AG09309 (cell line): ENCODE measurements at places on chromosomes 1 and 21.
A peak's percentile ranks its signal among the peaks of the same experiment; 100 is the strongest.

GRCh38 chr1:203202431-203203245 lies 16.1 kb upstream of the CHI3L1 start:
- peak; percentile 91 for DNase-seq

- DNase-seq = no peak
Observed at GRCh38 chr1:218829097-218829496, 344.6 kb upstream of the LYPLAL1 start.

- no peak for DNase-seq
Observed at GRCh38 chr21:38312822-38313221, 56.0 kb downstream of the KCNJ15 start.

DNA sequence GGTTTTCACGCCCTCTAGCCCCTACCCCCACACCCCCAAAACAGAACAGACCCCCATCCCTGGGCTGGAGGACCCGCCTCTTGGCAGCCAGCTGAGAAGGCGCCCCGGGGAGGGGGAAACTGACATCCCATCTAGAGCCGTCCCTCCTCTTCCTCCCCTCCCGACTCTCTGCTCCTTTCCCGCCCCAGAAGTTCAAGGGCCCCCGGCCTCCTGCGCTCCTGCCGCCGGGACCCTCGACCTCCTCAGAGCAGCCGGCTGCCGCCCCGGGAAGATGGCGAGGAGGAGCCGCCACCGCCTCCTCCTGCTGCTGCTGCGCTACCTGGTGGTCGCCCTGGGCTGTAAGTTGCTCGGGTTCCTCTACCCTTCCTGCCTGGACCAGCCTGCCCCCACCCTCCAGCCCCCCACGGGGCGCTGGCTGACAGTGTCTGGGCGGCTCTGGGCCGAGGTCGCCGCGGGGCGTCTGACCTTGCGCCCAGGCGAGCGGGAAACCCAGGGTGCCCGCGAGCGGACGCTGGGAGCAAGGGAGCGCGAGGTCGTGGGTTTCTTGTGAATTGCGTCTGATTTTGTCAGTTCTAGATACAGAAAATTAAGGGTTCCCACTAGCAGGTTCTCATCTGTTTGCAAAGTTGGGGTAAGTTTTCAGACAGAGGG lies 618 bp downstream of the JAM2 start:
- DNase-seq = no peak

DNA sequence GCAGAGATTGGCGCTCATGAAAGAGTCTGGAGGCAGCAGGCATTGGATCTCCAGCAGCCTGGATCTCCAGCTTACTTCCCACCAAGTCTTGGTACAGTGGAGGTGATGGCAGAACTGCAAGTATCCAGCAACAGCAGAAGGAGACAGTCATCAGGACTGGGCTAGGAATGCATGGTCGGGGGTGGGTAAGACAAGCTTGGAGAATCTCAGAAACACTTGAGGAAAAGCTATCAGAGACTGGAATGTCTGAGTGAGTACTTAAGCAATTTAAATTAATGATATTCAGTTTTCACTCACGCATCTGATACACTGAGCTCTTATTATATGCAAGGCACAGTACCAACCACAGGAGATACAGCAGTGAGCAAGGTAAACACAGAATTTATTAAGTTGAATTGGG lies 9.8 kb downstream of the TMEM35B start:
- DNase-seq = no peak

GRCh38 chr1:72997624-72998023 lies 715.3 kb upstream of the NEGR1 start:
- DNase-seq = no peak

DNA sequence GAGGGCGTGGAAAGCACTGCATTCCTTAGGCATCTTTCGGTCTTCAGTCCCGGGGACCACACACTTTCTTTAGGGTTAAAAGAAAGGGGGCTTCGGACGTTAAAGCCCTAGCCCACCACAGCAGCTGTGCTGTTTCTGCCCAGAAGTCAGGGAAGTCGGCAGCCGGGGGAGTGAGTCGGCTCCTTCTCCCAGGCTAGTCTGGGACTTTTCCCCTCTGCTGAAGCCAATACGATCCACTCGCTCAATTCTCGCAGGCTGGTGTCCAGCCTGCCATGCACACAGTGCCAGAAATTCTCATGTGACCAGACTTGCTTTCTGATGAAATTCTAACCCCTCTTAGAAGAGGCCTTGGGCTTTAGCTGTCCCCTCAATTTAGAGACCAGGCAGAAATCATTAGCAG lies 67.7 kb downstream of the BCAR3 start:
- DNase-seq = no peak

DNA sequence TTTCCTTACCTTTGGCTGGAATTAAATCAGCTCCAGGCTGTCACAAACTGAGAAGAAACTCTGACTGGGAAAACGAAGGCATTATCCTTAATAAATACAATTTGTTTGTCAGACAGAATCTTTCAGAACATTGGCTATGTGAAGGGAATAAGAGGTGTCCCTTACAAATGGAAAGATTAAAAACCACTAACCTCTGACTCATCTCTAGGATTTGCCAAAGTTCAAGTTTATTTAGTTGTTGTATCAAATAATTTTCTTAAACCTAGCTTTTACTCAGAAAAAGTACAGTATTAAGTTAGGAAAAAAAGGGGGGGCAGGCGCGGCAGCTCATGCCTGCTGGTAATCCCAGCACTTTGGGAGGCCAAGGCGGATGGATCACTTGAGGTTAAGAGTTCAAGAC lies 15.7 kb downstream of the SERTAD4 start:
- no peak for DNase-seq

DNA sequence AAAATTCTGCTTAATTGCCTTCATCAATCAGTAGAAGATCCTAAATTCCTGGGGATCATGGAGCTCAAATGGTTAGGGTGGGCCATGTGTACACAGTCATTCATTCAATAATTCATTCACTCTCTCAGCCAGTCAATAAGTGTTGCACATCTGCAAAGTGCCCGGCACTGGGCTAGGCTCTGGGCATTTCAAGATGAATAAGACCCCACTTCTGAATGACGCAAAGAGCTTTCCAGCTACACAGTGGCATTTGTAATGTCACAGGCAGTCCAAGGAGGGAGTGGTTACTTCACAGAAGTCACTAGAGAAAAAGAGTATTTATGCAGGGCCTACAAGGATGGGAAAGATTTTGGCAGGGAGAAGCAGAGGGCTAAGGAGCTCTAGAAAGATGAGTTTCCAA lies 93.2 kb downstream of the KCNJ15 start:
- DNase-seq = no peak

DNA sequence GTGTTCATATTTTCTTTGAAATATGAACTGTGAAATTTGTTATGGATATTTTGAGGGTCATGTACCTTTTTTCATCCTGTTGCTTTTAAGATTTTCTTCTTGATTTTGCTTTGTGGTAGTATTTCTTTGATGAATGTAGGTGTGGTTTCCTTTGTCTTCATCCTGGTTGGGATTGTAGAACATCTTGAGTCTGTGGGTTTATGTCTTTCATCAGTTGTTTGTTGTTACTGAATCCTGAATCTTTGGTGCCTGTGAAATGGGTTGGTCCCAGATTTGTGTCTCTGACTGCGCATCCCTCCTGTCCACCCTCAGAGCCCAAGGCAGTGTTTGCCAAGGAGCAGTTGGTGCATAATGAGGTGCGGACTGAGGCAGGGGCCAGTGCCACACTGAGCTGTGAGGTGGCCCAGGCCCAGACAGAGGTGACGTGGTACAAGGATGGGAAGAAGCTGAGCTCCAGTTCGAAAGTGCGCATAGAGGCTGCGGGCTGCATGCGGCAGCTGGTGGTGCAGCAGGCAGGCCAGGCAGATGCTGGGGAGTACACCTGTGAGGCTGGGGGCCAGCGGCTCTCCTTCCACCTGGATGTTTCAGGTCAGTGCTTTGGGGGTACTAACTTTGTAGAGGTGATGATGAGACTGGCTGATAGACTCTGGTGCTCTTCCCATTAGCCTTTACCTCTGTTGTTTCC lies 38.5 kb downstream of the OBSCN start:
- no peak for DNase-seq

- no peak for DNase-seq
Observed at GRCh38 chr1:175689396-175689795, 54.0 kb downstream of the TNR start.

- DNase-seq = no peak
Observed at GRCh38 chr1:12618661-12618964, 603 bp upstream of the DHRS3 start.

- DNase-seq = no peak
Observed at GRCh38 chr1:84078108-84078841, 65.8 kb upstream of the PRKACB start.

DNA sequence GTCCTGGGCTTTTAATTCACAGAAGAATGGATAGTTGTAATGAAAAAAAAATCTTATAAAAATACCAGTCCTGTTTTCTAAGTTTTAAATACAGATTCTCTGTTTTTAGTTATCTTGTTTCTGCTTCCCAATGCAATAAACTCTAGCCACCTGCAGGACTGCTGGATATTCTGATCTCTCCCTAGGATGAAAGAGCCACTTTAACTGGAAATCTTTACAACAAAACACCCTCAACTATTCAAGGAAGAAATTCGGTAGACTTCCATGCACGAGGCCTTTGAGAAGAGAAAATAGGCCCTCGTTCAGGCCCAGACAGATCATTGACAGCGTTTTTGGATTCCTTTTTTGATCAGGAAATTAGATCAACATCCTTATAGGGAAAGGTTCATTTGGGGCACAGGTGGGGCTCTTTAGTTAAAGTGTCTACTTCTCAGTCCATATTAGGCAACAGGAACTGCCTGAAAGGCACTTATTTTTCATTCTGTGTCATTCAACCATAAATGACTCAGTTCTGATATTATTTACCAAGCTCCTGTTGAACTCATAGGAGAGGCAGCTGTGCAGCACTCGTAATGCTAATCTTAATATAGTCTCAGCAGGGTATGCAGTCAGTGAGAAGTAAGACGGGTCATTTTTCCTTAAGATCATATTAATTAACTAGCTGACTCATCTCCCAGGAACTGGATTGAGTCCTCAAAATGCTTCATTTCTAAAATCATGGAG lies 71.1 kb upstream of the ERRFI1 start:
- DNase-seq = peak; percentile 76

GRCh38 chr1:204493984-204494280 lies 673 bp downstream of the PIK3C2B start:
- DNase-seq = no peak

DNA sequence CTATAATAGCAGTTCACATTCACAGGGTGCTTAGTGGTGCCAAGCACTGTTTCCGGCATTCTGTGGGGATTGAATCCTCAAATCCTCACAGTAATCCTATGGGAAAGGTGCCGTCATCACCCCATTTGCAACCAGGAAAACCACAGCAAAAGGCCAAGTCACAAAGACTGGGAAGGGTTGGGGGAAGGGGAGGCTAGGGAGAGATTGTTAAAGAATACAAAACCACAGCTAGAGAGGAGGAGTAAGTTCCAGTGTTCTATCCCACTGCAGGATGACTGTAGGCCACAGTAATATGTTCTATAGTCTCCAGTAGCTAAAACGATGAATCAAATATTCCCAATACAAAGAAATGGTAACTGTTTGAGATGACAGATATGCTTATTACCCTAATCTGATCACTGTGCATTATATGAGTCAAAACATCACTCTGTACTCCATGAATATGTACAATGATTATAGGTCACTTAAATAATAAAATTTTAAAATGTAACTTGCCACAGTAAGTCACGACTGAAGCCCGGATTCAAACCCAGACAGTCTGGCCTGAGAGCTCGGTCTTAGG lies 256.8 kb downstream of the TOMM20 start:
- no peak for DNase-seq

- DNase-seq = no peak
Observed at GRCh38 chr21:14115646-14116045, 95.1 kb downstream of the LIPI start.

DNA sequence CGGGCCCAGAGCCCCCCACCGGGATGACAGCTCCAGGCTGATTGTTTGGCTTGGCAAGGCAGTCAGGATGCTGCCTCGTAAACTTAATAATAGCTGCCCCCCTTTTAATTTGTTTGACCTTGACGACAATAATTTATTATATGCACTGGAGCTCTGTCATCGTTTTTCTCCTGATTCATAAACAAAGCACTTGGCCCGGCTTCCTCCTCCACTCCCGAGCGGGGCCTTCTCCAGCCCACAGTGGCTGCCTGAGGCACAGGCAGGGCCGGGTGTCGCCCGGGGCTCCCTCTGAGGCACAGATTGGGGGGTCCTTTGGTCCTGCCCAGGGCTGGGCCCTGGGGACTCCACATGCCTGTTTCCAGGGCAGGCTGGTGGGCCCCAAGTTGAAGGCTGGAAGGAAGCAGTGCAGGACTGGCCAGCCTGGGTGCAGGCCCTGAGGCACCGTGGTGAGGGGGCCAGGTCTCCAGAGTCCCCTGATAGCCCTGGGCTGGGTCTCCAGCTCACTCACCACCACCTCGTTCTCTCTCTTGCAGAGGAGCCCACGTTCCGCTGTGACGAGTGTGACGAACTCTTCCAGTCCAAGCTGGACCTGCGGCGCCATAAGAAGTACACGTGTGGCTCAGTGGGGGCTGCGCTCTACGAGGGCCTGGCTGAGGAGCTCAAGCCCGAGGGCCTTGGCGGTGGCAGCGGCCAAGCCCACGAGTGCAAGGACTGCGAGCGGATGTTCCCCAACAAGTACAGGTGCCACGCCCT lies 52.0 kb upstream of the ARHGEF16 start:
- DNase-seq = peak; percentile 31

DNA sequence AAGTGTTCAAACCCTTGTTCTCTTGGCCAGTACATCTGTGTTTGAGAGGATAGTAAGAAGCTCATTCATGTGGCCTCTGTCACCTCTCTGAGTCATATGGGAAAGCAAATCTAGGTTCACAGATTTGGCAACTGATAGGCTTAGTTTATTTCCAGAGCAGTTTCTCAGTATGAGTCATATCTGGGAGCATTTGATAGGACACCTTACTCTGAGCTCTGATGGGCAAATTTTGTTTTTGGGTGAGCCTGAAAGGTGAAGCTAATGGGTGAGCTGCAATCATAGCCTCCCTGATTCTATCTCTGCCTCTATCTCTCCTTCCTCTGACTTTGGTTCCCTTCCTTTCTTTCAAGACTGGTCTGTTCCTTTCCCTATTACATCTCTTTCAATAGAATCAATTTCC lies 134.4 kb downstream of the S1PR1 start:
- DNase-seq = no peak

- DNase-seq = no peak
Observed at GRCh38 chr1:209250861-209251636, 332.5 kb upstream of the CAMK1G start.

GRCh38 chr1:12245116-12245515 lies 15.3 kb downstream of the VPS13D start:
- no peak for DNase-seq

DNA sequence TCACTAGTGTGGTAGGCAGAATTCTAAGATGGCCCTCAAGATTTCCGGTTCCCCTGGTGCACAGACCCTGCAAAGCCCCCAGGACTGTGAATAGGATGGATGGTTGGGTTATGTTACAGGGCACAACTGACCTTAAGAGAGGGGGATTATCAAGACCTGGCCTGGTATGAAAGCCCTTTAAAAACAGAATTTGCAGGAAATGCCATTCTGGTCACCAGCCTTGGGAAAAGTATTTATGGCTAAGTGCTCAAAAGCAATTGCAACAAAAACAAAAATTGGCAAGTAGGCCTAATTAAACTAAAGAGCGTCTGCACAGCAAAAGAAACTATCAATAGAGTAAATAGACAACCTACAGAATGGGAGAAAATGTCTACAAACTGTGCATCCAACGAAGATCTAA lies 144.7 kb upstream of the EDN2 start:
- no peak for DNase-seq

- DNase-seq = no peak
Observed at GRCh38 chr1:3453891-3454810, at the start of gene ARHGEF16. Gene ARHGEF16 (plus strand): TSS chr1:3454665. CDS start chr1:3463085, 8,420 bp downstream.

- no peak for DNase-seq
Observed at GRCh38 chr1:43292216-43292615, 6.8 kb upstream of the C1orf210 start.

- no peak for DNase-seq
Observed at GRCh38 chr1:224698015-224698451, 81.9 kb downstream of the CNIH3 start.

- no peak for DNase-seq
Observed at GRCh38 chr1:245715291-245715701, 560.5 kb downstream of the KIF26B start.
